ENCODE measurements at places on chromosomes 2 and 18.

DNA sequence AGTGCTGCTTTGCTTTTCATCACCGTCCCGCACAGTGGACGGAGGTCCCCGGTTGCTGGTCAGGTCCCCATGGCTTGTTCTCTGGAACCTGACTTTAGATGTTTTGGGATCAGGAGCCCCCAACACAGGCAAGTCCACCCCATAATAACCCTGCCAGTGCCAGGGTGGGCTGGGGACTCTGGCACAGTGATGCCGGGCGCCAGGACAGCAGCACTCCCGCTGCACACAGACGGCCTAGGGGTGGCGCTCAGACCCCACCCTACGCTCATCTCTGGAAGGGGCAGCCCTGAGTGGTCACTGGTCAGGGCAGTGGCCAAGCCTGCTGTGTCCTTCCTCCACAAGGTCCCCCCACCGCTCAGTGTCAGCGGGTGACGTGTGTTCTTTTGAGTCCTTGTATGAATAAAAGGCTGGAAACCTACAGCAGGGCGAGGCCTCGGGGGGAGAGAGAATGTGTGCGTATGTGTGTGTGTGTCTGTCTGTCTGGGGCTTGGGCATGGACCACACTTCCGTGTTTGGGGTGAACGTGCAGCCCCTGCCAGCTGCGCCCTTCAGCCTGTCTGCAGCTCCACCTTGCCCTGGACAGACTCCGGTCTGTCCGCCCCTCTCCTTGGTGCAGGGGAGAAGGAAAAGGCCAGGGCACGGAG lies 32.3 kb downstream of the GPC1 start:
- no peak for DNase-seq

DNA sequence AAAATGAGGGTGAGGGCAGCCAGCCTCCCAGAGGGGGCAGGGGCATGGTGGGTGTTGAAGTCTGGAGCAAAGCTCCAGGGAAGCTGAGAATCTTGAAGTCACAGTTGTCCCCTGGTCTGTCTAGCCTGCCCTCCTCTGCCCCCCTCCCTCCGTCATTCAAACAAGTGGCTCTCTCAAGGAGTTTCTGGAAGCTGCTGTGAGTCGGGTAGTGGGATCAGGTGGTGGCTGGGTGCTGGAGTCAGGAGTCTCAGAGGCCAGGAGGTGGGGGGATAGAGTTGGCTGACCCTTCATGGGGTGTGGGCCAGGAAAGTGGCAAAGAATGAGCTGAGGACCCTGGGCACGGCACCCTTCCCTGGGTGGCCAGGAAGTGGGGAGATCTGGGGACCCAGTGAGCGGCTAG lies 495 bp upstream of the ASIC4 start:
- DNase-seq = no peak

GRCh38 chr2:96202152-96202854 lies 6.3 kb downstream of the STARD7 start:
- DNase-seq = no peak

GRCh38 chr2:30653847-30654246 lies 153.4 kb downstream of the CAPN13 start:
- DNase-seq = no peak

DNA sequence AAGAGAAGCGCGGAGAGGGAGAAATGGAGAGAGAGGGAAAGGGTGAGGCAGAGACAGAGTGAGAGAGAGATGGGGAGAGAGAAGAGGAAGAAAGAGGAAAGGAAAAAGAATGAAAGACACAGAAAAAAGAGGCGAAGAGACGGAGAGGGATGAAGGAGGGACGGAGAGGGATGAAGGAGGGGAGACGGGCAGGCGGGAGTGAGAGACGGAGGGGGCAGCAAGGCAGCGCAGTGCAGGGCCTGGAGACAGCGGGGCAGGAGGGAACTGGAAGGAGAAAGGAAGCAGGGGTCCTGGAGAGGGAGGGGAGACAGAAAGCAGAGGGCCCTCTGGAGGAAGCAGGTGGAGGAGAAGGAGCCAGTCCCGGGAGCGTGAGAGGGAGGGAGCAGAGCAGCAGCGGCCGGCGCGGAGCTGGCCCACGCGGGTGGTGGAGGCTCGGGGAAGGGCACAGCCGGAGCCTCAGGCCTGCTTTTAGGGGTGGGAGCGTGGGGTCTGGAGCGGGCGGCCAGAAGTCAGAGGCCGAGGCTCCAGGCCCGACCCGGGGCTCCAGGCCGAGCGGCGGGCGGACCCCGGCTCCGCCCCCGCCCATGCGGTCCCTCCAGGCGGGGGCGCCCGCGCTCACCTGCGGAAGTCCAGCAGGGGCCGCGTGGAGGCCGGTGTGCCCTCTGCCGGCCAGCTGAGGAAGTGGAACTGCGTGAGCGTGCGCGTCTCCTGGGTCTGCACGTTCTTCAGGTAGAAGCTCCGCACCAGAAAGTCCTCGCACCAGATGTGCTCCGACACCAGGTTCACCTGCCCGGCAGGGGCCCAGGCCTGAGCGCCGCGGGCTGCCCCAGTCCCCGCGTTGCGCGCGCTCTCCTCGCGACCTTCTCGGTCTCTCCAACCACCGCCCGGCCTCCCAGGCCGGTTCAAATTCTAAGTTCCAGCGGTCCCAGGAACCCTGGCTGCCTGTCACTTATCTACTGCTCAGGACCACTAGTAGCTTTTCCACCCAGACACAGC lies 14.5 kb downstream of the PTPRN start:
- DNase-seq = peak; percentile 36

Measured in amniotic stem cell (primary cell).